ENCODE measurements at places on chromosomes 16 and 17. TPM values are rescaled to one million over a fixed set of nuclear protein-coding genes. Genes with fewer than 3 reads are reported as not detected.

DNA sequence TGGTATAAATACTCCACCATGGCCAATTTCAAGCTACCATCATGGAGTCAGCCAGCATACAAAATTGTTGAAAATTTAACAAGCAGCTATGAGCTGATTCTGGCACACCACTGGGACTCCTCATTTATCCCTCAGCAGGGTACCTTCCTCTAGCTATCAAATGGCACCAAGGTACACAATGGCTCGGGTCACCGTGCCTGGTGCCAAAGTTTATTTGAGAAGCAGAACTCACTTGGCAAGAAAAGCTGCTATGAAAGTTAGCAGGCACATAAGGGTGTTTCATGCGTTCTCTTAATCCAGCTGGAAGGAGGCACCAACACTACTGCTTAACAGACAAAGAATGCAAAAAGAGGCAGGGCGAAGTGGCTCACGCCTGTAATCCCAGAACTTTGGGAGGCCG, 51.6 kb downstream of the IKZF3 start:
- DNase-seq, result no peak

DNA sequence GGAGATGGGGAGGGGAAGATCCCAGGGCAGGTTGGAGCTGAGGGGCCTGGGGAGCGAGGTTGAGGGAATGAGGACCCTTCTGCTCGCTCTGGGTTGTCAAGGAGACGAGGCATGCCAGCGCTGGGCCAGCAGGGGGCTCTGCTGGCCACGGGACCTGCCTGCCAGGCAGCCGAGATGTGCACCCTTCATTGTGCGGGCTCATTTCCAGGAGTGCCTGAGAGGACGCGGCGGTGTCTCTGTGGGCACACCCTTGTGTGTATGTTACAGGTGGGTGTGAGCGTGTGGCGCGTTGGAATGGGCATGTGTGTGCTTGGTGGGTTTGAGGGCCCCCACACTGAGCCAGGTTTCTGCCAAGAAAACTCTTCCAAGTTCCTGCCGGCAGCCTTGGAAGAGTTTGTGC, 15.9 kb downstream of the ARHGAP23 start:
- DNase-seq, result peak; percentile 82

- no peak for DNase-seq
Measured at GRCh38 chr16:86823125-86823524, 244.8 kb downstream of the FOXL1 start.

HSPB9 gene
- total RNA-seq, result 0.24 TPM

GRCh38 chr17:76682296-76682695, 28.5 kb downstream of the MXRA7 start:
- DNase-seq, result peak; percentile 69

DNA sequence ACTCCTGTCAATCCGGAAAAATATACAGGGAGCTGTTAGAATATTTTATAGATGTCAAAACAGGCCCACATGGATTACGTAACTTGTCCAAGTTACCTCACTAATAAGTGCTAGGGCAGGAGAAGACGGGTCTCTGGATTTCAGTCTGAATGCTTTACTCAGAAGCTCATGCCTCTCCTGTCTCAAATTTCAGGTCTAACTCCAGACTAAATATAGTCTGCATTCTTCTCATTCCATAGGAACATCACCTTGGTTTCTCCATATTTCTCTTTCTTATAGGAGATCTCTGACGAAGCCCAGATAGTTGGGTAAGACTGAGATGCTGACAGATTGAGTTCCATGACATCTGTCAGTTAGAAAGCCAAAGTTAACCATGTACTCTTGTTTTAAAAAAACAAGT, 174.2 kb downstream of the STX8 start:
- DNase-seq, result no peak

- DNase-seq, result no peak
Measured at GRCh38 chr17:973053-973452, 6.5 kb downstream of the NXN start.

DNA sequence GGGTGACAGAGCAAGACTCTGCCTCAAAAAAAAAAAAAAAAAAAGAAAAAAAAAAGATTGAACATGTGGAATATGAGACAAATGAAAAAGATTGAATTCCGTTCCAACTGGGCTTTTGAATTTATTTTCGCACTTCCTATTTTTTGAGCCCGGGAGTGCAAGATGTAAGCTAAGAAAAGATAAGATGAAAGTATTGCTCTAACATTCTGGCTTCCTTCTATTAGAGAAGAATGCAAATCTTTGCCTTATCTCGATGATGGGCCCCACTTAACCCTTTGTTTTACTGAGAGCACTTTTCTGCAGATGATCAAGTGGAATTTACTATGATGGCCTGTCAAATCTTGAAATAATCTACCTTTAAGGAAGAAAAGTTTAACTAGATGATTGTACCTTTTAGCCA, 96.3 kb downstream of the WWOX start:
- no peak for DNase-seq

GRCh38 chr17:36689089-36689667, 87.8 kb downstream of the MRM1 start:
- DNase-seq, result no peak

GRCh38 chr17:28904800-28905199, 1.9 kb upstream of the DHRS13 start:
- no peak for DNase-seq

All from left cardiac atrium (tissue), 4 donors.